Stimulated activated CD8-positive, alpha-beta memory T cell treated with anti-CD3 and anti-CD28 coated beads, Interleukin-12 subunit alpha, Interleukin-12 subunit beta, amount 100 ng/mL, for 4 hours (primary cell): ENCODE measurements at places on chromosomes 12 and 14.

DNA sequence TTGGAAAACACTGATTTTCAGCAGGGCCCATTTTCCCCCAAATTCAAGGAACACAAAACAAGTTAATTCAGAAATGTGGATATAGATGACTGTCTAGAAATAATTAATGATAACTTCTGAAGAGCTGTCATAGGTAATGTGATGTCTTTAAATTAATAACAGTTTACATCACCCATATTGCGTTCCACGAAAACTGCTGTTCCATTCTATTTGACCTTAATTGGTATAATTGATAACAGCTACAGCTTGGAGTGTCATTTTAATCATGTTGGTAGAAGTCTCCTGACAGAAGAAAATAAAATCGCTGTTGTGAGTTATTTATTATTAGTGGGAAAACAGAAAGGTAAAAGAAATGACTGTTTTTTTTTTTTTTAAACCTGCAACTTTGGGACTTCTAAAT, 36.3 kb upstream of the MGAT4C start:
- no peak for DNase-seq

DNA sequence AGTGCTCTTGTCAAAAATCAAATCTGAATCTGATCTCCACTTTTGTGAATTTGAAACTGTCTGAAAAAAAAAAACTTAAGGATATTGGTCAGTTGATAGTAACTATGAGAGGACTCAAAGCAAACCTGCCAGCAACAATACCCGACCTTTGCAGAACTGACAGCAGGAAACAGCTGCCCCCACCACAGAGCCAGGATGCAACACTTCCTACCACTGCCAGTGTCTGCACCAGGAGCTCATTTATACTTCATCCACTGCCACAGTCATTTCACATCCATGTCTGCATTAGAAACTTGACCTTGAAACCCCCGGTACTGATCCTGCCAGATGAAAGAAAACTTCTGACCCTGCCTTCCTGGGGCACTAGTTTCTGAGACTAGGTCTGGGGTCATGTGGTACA, 27.4 kb upstream of the RXYLT1 start:
- no peak for DNase-seq

GRCh38 chr12:46556819-46557524, 184.4 kb upstream of the SLC38A2 start:
- no peak for DNase-seq

GRCh38 chr14:89626233-89626806, 209.3 kb upstream of the FOXN3 start:
- no peak for DNase-seq

- DNase-seq: no peak
Observed at GRCh38 chr14:36646664-36647416, 14.8 kb upstream of the PAX9 start.

GRCh38 chr12:84183576-84183975, 729.0 kb downstream of the SLC6A15 start:
- DNase-seq: no peak

DNA sequence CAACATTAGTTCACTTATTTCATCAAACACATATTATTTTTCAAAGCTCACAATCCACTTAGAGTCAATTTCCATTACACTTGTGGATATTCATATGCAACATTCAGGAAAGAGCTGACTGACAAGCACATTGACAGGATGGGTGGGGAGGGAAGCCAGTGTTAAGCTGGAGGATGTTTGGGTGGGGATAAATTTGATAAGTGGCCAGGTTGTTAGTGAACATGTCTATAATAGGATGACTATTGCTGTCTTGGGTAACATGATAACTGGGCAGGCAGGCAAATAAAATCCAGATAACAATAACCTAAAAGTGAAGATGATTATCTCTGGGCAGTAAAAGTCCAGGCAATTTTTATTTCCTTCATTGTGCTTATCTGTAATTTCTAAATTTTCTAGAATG, 73.8 kb upstream of the OSBPL8 start:
- no peak for DNase-seq
